Activated CD4-positive, alpha-beta memory T cell treated with anti-CD3 and anti-CD28 coated beads for 36 hours (primary cell): ENCODE measurements at places on chromosomes 2 and 18. TPM values are rescaled to one million over a fixed set of nuclear protein-coding genes. Genes with fewer than 3 reads are reported as not detected.

- H3K4me3 ChIP-seq = no peak overlapping the region
- no peaks in the 10 kb centered on the region for H3K36me3 ChIP-seq
- H3K27me3 ChIP-seq = peaks cover 24% of the 10 kb centered on the region
- peaks cover 7% of the 10 kb centered on the region for H3K4me1 ChIP-seq
- peak; percentile 73 for DNase-seq
Measured at GRCh38 chr2:105396254-105397024, 2.4 kb downstream of the FHL2 start.

- DNase-seq = no peak
- no peaks in the 10 kb centered on the region for H3K27me3 ChIP-seq
- H3K4me3 ChIP-seq = no peak overlapping the region
- H3K36me3 ChIP-seq = peaks cover 3% of the 10 kb centered on the region
- no peak overlapping the region for H3K27ac ChIP-seq
Measured at GRCh38 chr2:223832241-223832903, 5.0 kb downstream of the AP1S3 start.

The OXER1 gene
- total RNA-seq = not detected

GRCh38 chr2:189506514-189506976 is 65.3 kb downstream of the WDR75 start:
- H3K4me1 ChIP-seq = peaks cover 15% of the 10 kb centered on the region
- no peak overlapping the region for H3K4me3 ChIP-seq
- H3K27ac ChIP-seq = peak overlapping the region; percentile 6

GRCh38 chr18:59967878-59968277 is 68.1 kb downstream of the PMAIP1 start:
- no peak for DNase-seq
- H3K36me3 ChIP-seq = no peaks in the 10 kb centered on the region
- no peak overlapping the region for H3K4me3 ChIP-seq
- peaks cover 10% of the 10 kb centered on the region for H3K4me1 ChIP-seq

- no peak overlapping the region for H3K27ac ChIP-seq
- H3K27me3 ChIP-seq = no peaks in the 10 kb centered on the region
- no peaks in the 10 kb centered on the region for H3K36me3 ChIP-seq
- peaks cover 4% of the 10 kb centered on the region for H3K4me1 ChIP-seq
- H3K4me3 ChIP-seq = no peak overlapping the region
Measured at GRCh38 chr2:136085453-136086209, 32.3 kb downstream of the CXCR4 start.

GRCh38 chr2:190891372-190891771 is 10.8 kb downstream of the GLS start:
- H3K4me3 ChIP-seq = no peak overlapping the region
- peaks cover 27% of the 10 kb centered on the region for H3K36me3 ChIP-seq
- no peaks in the 10 kb centered on the region for H3K27me3 ChIP-seq
- DNase-seq = no peak

The MRO gene
- total RNA-seq = not detected

The DOK1 gene
- total RNA-seq = 24.5 TPM

GRCh38 chr2:19332503-19332902 is 25.9 kb downstream of the OSR1 start:
- no peak for DNase-seq
- H3K27ac ChIP-seq = no peak overlapping the region
- H3K4me1 ChIP-seq = no peaks in the 10 kb centered on the region
- H3K4me3 ChIP-seq = no peak overlapping the region
- no peaks in the 10 kb centered on the region for H3K36me3 ChIP-seq

The OTOF gene
- 1.9 TPM for total RNA-seq

DNA sequence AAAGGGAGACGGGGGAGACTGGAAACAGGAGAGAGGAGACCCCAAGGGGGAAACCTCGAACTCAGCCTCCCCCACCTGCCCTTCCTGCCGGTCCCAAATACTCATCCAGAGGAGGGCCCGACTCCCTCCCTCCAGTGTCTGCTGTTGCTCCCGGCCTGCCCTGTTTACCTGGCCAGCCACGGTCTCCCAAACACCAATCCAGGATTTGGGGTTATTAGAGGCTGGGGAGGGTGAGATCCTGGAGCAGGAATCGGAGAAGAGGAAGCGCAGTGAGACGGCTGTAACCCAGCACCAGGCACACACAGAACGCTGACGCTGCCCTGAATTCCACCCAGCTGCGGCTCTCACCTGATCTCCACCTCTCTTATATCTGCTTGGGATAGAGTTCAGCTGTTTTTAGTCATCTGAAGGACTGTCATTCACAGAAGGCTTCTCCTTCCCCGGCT is 213.0 kb downstream of the TNS1 start:
- no peak overlapping the region for H3K27ac ChIP-seq
- H3K4me1 ChIP-seq = peaks cover 15% of the 10 kb centered on the region
- no peak for DNase-seq
- no peaks in the 10 kb centered on the region for H3K27me3 ChIP-seq
- no peaks in the 10 kb centered on the region for H3K36me3 ChIP-seq
- peak overlapping the region; percentile 66 for H3K4me3 ChIP-seq

The SDC1 gene
- total RNA-seq = 0.12 TPM

The POMC gene
- total RNA-seq = 4.2 TPM

DNA sequence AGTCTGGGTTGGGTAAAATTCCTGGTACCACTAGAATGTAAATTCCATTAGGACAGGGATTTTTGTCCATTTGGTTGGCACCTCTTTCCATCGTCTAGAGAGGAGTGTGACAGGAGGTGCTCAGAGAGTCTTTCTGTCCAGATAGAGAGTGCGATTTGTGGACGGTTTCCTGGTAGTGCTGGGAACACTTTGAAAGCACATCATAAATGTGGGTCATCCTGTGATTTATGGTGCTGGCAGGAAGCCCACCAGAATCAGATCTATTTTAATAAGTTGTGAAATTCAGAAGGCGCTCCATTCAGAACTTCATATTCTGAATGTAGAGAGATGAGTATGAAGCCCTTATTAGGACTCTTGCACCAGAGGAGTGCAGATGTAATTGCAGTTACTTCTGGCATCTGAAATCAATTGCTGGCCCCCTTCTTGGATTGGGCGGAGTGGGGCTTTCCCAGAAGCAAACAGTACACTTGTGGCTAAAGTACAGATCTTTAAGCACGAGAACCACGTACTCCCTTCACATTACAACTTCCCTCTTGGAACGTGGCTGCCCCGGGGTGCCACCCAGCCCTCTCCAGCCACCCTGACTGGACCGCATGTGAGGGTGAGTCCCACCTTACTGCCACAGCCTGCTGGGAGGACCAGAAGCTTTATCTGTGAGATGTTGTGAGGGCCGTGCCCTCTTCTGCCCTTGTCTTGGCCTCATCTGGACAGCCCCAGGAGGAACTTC is 243.2 kb downstream of the MYO3B start:
- no peak overlapping the region for H3K27ac ChIP-seq
- DNase-seq = no peak
- H3K27me3 ChIP-seq = peaks cover 12% of the 10 kb centered on the region
- no peaks in the 10 kb centered on the region for H3K4me1 ChIP-seq
- H3K4me3 ChIP-seq = no peak overlapping the region
- H3K36me3 ChIP-seq = no peaks in the 10 kb centered on the region
